ENCODE measurements at places on chromosomes 5 and 9.
A peak's percentile ranks its signal among the peaks of the same experiment; 100 is the strongest.

- DNase-seq, result no peak
These were observed 137.3 kb downstream of the FSTL4 start for GRCh38 chr5:133474851-133475590.

- DNase-seq, result no peak
These were observed 130.0 kb downstream of the CACNA1B start for GRCh38 chr9:138007566-138007917.

GRCh38 chr9:89724659-89725058 is 119.8 kb downstream of the GADD45G start:
- no peak for DNase-seq

DNA sequence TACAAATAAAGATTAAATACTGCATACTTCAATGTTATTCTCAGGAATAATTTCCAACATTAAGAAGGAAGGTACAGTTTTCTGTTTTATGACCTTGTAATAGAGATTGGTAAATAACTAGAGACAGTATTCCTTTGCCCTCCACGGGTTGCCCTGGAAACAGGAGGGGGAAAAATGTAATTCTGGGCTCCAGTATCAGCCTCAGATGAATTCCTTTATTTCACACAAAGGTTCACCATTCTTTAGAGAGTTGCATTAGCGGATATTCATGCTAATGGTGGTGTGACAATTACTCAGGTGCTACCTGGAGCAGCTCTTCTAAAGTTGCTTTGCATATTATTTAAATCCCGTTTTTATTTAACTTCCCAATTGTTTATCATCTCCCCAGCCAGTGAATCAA is 42.6 kb downstream of the CETN3 start:
- no peak for DNase-seq

DNA sequence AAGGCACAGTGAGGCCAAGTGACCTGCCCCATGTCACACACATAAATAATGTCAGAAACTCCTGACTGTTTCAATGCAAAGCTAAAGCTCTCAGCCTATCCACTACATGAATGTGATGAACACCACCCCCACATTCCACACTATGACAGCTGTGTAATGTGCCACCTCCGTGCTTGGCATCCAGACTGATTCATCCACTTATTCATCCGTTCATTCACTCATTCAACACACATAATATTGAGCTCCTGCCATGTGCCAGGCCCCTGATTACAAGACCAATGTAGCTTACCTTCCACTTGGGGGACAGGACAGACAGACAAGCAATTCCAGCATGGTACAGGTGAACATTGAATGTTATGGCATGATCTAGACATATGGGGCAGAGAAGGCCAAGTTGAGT is 46.2 kb upstream of the FABP6 start:
- no peak for DNase-seq

DNA sequence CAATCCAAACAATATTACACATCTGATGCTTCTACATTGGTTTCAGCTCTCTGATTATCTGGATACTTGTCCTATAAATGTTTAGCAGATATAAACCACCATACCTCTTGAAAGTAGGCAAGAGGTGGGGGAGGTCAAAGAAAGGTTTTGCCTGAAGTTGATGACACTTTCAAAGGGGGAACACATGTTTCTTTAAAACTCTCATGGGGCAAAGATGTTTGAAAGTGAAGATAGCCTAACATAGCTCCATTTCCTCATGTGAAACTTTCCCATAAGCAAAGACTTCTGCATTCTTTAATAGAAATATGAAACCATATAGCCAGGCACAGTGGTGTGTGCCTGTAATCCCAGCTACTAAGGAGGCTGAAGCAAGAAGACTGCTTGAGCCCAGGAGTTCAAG is 62.1 kb downstream of the CETN3 start:
- DNase-seq, result no peak

DNA sequence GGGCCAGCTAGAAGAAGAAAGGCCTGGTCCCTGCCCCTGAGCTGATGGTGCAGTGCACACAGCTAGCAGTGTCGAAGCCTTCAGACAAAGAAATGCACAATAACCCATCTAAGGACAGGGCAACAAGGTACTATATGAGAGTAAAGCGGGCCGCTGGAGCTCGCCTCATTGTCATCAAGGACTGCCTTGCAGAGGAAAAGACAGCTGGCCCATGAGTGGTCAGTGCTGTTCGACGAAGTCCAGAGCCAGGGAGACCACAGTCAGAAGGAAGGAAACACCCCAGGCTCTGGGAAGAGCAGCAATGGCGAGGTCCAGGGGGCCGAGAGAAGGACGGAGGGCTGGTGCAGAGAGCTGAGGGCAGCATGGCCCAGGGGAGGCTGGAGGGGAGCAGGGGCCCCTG is 17.3 kb downstream of the ATPSCKMT start:
- DNase-seq, result no peak

DNA sequence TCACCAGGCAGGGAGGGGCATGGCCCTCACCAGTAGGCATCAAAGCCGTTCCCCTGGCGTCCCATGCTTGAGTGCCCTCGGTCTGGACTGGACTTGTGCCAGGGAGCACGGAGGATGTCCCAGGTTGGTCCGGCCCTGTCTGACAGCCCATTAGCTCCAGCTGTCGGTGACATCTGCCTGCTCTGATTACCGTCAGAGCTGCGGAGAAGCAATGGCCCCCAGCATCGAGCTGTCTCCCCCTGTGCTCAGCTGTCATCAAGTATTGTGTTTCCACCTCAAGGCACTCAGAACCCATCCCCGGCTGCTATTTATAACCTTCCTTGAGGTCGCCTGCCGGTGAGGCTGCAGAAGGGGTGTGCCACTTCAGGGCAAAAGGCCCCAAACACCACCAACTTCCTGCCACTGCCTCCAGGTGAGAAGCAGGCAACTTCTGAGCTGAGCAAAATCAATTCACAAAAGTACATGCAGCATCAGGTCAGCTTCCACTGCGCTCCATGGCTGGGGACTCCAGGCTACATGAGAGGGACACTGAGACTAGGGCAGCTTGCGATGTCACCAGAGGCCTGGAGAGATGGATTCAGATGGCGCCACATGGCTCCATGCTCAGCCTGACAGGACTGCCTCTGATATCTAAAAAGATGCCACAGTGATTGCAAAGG is 142.7 kb downstream of the C5orf15 start:
- peak; percentile 57 for DNase-seq

DNA sequence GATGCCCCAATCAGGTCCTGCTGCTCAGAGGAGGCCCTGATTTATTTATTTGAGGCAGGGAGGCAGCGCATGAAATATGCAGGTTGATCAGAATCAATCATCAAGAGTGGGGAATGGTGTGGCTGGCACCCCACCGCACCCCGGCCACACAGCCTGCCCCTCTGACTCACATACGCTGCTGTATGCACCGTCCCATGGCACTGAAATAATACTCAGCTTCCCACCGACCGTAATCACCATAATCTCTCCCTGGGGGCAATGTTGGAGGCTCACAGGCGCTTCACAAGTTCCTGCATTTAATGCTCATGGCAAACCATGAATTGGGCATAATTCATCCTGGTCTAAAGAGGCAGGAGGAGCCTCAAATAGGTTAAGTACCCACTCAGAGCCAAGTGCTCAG is 141.2 kb upstream of the TBC1D2 start:
- no peak for DNase-seq

DNA sequence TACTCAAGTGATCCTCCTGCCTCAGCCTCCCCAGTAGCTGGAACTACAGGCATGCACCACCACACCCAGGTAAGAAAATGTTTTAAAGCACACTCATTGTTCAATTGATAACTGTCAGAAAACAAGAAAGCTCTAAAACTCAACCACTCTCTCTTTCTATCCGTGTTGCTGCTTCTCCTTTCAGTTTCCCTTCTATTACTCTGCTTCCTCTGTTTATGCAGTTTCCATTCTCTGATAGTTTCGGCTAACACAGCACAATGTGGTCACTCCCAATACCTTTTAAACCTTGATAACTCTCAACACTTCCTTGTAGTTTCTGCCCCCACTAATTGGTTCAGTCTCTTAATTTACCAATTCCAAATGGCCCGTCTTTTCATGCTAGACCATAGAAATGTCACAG is 59.2 kb upstream of the NR4A3 start:
- no peak for DNase-seq

- DNase-seq, result no peak
These were observed 58.1 kb downstream of the ADRB2 start for GRCh38 chr5:148884339-148885020.

GRCh38 chr5:66864240-66864884 is 268.2 kb downstream of the MAST4 start:
- DNase-seq, result no peak

DNA sequence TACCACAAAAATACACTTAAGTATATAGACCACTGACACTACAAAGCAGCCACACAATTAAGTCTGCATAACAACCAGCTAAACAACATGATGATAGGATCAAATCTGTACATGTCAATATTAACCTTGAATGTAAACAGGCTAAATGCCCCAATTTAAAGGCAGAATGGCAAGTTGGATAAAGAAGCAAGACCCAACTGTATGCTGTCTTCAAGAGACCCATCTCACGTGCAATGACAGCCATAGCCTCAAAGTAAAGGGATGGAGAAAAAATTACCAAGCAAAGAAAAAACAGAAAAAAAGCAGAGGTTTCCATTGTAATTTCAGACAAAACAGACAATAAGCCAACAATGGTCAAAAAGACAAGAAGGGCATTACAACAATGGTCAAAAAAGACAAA is 77.3 kb upstream of the APC start:
- no peak for DNase-seq

GRCh38 chr5:9456435-9457042 is 89.3 kb downstream of the SEMA5A start:
- DNase-seq, result peak; percentile 67

GRCh38 chr5:17037751-17038150 is 101.7 kb upstream of the MYO10 start:
- no peak for DNase-seq

GRCh38 chr5:57802131-57802530 is 319.5 kb upstream of the ACTBL2 start:
- DNase-seq, result no peak

DNA sequence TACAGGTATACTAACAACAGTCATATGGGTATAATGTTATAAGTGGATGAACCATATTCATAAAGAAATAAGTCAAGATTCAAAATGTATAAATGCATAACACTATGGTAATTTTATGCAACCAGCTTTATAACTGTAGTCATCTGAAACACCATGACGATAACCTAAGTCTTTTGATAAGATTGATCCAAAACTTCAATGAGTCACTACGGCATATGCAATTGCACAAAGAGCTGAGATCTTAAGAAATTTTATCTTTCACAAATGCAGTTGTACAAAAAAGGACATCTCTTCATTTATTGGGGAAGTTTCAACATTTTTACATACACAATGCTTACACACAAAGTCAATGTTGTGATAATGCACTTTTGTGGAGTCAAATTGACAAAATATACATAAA is 20.3 kb downstream of the FAM81B start:
- DNase-seq, result no peak

- DNase-seq, result no peak
These were observed 12.5 kb upstream of the SLC1A3 start for GRCh38 chr5:36593867-36594266.

DNA sequence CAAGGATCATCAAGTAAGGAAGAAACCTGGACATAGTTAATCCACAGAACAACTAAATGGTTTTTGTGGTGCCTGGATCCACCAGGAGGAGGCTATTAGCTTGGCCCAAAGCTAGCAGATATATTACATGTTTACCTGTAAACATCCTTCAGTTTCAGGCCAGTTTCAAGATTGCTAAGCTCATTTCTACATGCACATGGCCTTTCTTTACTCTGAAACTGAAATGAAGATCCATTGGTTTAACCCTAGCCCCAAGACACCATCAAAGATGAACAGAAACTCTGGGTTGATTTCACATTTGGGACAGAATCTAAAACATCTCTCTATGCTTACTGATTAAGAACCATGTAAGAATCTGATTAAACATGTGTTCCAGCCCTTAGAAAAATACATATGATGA is 611.8 kb downstream of the TLE1 start:
- no peak for DNase-seq

- DNase-seq, result no peak
These were observed 1.3 kb upstream of the RNU6ATAC start for GRCh38 chr9:134165357-134166315.

- no peak for DNase-seq
These were observed 154.5 kb upstream of the APC start for GRCh38 chr5:112583166-112583565.

DNA sequence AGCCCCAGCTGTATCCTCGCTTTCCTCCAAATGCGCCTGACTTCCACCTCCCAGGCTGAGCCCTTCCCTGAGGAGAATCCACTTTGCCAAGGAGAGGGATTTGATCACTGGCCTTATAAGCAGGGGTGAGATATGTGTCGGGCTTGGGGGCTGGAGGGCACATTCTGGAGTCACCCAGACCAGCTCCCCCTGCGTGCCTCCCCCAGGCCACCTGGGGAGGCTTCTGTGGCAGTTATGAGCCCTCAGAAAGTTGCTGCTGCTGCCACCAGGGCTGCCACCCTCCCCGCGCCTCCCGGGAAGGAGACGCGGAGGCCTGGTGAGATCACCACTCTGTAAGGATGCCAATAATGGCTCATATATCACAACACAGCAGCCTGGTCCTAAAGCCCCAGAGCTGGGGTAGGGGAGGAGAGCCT is 211.5 kb downstream of the PAPPA start:
- DNase-seq, result peak; percentile 80

- no peak for DNase-seq
These were observed 43.7 kb upstream of the SLIT3 start for GRCh38 chr5:169344629-169345028.

DNA sequence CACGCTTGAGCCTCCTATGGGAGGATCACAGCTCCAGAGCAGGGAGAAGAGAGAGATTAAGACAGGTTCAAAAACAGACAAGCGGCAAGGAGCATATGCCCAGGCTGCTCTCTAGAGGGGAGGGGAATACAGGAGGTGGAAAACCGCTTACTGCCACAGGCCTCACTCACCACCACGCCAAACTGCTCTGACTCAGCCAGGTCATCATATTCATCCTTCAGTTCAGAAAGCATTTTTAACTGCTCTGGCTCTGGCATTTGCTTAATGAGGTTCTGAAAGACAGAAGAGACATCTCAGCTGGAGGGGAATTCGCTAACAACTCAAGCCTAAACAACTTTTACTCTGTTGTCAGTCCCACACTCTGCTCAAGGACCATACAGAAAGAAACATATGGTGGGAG is 40.1 kb downstream of the PCDHGC5 start:
- peak; percentile 63 for DNase-seq

DNA sequence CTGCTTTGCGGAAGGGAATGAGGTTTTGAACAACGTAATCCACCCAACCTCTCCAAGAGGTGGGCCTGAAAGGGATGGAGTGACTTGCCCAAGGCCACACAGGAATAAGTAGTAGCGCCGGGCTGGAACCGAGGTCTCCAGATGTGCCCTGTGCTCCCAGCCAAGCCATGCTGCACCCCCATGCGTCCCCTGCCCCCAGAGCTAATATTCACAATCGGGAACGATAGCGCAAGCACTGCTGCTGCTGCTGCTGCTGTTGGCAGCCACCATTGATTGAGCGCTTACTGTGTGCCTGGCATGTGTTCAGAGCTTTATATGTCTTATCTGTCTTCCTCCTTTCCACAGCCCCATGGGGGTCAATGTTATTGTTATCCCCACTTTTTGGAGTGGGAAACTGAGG is 43.9 kb downstream of the AMBP start:
- peak; percentile 11 for DNase-seq

Data from femur (tissue), 1 donor.